AML-193 (cell line): ENCODE measurements at places on chromosomes 2 and 18.

GRCh38 chr2:18830962-18831361, 241.6 kb upstream of the NT5C1B start:
- DNase-seq: no peak

DNA sequence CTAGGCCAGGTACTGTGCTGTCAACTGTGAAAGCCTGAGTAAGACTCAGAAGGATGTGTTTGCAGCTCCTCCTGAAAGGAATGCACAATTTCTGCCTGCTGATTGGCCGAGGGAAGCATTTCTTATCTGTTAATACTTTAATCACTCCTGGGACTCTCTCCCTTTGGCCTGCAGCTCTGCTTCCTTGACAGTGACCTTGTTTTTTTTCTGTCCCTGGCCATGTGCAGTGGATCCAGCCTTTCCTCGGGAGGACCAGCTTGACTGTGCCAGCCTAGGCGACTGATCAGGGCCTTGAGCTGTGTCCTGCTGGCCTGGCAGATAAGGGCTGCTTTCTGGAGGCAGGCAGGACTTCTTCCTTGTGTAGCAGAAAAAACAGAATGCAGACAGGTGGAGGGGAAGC, 10.0 kb downstream of the RNF144A start:
- no peak for DNase-seq

GRCh38 chr2:60857056-60857455, 24.3 kb upstream of the REL start:
- no peak for DNase-seq

DNA sequence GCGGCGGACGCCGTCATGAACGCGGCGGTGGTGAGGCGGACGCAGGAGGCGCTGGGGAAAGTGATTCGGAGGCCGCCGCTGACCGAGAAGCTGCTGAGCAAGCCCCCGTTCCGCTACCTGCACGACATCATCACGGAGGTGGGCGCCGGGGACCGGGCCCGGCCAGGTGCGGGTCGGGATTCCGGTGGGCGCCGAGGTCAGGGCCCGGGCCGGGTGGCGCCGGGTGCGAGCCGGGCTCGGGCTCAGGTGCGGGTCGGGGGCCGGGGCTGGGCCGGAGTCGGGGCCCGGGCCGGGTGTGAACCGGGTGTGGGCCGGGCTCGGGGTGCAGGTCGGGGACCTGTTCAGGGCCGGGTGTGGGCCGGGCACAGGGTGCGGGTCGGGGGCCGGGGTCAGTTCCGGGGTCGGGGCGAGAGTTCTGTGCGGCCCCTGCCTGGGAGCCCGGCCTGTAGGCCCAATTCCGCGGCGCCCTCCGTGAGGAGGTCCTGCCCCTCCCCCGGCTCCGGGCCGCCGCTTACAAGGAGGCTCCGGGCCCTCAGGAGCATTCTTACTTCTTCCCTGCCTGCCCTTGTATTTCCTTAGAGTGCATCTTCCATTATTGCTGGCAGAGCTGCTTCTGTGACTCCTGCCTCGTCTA, 447 bp downstream of the TRAF3IP1 start:
- DNase-seq: no peak

DNA sequence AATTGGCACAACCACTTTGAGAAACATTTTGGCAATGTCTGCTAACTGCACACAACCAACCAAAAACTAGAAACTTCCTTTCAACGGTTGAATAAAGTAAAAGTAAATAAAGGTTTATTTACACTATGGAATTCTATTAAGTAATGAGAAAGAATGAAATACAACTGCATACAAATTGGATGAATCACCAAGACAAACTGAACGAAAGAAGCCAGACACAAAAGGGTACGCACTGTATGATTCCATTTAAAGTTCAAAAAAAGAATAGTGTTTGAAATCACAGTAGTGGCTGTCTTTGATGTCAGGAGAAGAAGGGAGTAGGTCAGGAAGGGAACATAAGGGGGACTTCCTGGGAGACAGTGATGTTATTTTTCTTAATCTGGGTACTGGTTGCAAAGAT, 46.5 kb upstream of the SULT1C3 start:
- DNase-seq: no peak

GRCh38 chr18:13438507-13439056, 220.0 kb downstream of the LDLRAD4 start:
- no peak for DNase-seq

DNA sequence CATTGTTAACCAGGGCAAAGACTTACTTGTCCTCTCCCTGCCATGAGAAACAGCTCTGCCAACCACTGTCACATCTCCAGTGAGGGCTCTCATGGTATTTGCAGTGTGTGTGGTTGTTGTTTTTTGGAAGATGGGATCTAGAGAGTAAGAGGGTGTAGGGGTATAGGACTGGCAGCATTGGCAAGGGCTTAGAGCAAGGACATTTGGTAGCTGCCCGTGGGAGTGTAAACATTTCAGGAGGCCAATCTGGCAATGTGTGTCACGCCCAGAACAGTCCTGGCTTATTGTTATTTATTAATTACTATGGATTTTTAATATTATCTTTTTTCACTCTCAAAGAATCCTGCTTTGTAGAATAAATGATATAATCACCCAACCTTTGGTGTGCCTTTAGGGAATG, 90.5 kb downstream of the TMEM17 start:
- no peak for DNase-seq

GRCh38 chr2:132503701-132504100, 87.1 kb downstream of the GPR39 start:
- DNase-seq: no peak

DNA sequence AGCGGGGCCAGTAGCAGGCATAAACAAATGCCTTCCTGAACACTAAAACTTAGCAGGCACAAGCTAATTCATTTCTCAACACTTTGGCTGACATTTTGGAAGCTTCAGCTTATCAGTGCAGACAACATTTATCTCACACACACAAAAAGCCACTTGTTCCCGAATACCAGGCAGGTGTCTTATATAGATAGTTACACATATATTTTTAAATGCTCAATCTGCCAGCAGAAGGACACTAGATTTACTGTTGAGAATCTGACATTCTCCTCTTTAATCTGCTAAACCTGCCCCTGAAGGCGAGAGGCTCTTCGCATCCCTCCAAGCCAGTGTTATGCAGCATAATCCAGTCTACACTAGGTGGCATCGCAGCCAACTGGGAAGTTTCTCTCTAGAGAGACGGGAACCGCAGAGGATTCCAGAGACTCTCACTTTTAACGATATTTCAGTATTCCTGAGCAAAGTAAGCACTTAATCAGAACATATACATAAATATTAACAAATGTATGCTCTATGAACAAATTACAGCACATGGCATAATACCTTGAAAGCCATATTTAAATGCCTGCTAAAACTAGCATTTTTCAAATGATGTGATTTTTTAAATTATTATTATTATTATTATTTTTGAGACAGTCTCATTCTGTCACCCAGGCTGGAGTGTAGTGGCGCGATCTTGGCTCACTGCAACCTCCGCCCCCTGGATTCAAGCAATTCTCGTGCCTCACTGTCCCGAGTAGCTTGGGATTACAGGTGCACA, 90.2 kb upstream of the SCG2 start:
- DNase-seq: no peak

DNA sequence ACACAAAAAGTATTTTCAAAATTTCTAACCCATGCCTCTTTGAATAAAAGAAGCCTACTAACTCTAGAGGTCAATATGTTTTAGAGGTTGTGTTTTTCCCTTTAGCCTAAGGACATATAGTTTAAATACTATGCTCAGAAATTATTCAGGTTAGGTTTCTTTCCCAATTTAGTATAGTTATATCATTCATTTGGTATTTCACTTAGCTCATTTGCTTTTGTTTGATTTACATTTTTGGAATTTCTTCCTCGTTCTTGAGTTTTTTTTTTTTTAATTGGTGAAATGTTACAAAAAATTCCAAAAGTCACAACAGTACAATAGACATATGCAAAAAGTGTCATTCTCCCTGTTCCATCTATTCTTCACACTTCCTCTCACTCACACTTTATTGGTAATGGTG, 371.3 kb upstream of the TNP1 start:
- DNase-seq: no peak

GRCh38 chr18:76367168-76368125, 127.6 kb downstream of the ZNF516 start:
- no peak for DNase-seq

DNA sequence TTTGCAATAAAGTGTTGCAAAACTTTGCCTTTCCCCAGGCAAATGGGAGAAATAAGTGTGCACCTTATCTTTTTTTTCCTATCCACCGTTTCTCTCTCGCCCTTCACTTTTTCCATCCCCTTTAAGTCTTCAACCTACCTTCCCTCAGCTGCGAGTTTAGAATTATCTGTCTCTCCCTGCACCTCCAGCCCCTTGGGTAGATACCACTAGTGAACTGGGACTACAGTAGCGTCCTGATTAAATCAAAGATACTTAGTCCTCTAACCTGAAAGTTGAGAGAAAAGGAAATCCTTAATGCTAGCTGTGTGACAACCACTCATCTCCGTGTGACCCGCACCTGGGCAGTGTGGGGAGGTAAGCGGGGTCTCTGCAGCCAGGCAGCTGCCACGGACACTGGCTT, 16.1 kb upstream of the PPP4R1 start:
- DNase-seq: no peak

DNA sequence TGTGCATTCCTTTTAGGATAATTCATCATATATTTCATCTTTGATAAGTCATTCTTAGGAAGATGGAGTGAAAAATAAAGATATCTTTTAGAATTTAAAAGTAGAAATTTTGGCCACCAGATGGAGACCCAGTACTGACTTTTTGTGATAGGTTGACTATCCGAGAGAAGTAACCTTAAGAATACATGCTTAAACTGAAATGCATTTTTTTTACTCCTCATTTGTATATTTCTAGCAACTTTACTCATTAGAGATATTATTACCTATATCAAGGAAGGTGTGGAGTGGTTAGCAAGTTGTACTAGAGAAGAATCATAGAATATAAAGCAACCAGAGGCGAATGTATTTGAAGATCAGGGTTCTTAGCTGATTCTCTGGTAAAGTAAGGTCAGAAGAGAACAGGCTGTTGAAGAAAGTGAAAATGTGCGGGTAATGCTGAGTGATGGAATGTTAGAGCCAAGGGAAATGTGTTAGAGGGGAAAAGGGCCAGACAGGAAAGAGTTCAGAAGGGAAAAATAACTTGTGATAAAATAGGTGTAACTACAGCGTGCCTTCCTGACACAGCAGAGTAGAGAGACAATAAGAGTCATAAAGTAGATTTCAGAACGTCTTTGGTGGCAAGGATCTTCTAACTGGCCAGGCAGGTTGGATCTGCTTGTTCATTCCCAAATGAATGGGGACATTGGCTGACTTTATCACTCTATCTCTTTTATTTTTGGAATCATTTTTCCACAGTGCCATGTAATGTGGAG, 52.3 kb downstream of the TDRD15 start:
- DNase-seq: peak; percentile 20

- no peak for DNase-seq
These were observed 17.5 kb downstream of the NOSTRIN start for GRCh38 chr2:168819829-168820489.

- peak; percentile 40 for DNase-seq
These were observed 772 bp downstream of the RELCH start for GRCh38 chr18:62187543-62188510.

DNA sequence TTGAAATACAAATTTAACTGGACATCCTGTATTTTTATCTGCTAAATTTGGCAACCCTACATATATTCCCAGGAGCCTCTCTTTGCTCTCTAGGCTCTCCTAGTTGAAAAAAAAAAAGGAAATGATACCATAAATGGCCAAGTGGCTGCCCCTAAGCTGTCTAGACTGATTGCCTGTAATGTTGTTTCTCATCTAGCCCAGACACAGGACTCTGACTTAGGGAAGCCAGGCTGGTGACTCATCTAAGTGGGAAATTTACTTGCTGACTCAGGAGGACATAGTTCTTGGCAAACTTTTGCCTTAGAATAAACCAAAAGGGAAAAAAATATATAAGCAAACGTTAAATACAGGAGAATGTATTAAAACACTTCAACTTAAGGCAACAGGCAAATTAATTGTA, 14.6 kb upstream of the ITGAV start:
- DNase-seq: peak; percentile 55

DNA sequence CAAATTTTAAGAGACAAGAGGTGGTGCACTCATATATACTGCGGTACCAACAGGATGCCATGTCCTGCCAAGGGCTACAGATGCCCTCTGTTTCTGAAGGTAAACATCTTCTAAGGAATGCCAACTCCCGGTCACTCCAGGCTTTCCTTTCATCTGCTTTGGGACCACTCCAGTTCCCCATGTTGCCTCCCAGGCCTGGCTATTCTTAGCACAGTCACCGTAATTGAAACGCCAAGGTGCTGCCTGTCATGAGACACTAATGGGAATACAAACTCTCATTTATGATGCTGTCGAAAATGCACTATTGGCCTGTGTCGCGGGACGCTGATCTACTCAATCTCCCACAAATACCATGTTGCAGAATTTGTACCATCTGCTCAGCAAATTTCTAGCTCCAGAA, 79.6 kb downstream of the KLF7 start:
- DNase-seq: no peak
